ENCODE measurements at places on chromosomes 5 and 9.

DNA sequence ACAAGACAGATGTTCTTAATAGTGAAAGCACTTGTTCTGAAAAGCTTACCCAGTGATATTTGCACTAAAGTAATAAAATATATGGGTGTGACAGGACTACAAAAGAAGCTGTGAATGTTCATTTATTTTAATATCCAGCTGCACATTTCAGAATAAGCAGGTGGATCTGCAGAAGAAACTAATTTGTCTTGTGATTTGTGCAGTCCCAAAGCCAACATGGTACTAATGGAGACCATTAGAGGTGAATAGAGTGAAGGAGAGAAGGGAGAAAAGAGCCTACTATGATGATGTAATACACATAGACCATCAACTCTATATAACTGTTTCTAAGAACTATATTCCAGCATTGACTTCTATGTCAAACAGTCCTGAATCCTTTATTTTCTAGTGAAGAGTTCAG is 362.8 kb downstream of the ISL1 start:
- no peak for DNase-seq

- DNase-seq: no peak
Measured at GRCh38 chr9:128026255-128026772, 40.8 kb downstream of the NAIF1 start.

DNA sequence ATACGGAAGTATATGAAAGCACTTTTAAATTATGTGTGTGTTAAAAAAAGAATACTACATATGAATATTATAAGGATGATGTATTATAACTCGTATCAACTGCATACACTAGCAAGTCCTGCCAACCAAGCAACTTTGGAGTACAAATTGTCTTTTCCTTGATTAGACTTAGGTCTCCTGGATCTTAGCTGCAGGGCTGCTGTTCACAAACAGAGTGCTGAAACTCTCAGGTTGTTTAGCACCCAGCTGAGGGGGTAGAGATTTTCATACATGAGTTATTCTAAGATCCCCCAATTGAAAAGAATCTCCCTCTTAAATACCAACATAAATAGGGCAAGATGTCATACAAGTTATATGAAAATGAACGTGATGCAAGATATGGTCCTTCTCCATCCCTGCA is 149.8 kb upstream of the TNC start:
- peak; percentile 24 for DNase-seq

DNA sequence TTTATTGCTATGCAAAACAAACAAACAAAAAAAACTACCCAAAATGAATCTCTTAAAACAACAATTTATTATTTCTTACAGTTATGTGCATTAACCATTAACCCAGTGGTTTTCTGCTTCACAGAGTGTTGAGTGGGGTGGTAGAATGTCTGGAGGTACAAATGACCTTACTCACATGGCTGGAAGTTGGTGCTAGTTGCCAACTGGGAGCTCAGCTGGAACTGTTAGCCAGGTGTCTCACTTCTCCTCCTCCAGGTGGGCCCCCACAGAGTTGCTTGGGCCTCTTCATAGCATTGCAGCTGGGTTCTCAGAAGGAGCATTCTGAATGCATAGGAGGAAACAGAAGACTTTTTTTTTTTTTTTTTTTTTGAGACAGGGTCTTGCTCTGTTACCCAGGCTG is 10.5 kb upstream of the B4GALT1 start:
- DNase-seq: no peak

All from nephron progenitor cell (in vitro differentiated cells).